ENCODE measurements at places on chromosomes 6 and 20.
A peak's percentile ranks its signal among the peaks of the same experiment; 100 is the strongest.

GRCh38 chr6:113909224-113909856 lies 52.2 kb downstream of the MARCKS start:
- peak; percentile 63 for DNase-seq

DNA sequence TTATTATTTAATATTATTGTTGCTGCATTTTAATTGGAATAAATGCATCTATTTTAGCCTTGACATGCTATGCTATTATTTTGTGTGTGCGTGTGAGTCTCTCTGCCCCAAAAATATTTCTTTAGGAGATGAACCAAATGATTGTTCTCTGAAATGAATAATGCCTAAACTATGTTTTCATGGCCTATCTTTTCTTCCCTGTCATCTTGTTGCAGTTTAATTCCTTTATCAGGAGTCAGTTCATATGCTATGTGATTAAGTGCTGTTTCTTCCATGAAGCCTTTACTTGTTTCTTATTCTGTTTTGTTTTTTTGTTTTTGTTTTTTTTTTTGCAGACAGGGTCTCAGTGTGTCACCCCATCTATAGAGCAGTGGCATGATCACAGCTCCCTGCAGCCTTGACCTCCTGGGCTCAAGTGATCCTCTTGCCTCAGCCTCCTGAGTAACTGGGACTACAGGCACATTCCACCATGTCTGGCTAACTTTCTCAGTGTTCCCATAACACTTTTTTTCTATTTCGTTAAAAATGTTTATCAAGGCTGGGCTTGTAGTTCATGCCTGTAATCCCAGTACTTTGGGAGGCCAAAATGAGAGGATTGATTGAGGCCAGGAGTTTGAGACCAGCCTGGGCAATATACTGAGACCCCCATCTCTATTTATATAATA lies 25.7 kb downstream of the TPX2 start:
- no peak for DNase-seq

GRCh38 chr20:35845561-35845960 lies 73.7 kb downstream of the PHF20 start:
- DNase-seq, result no peak

DNA sequence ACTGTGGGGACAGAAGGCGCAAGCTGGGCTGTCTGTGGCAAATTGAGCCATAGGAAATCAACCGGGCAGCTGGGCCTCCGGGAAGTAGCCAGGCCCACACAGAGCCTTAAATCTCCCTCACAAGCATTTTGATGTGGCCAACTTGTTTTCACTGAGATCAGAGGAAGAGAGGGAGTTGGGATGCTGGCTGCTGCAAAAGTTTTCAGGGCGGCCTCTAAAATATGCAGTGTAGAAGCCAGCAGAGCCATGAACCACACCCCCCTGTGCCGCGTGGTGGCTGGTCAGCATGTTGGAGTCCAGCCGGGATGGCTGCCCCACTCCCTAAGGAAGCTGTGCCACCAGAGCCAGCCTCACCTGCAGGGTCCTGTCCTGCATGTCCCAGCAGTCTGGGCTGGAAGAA lies 167.4 kb downstream of the CDC5L start:
- no peak for DNase-seq

DNA sequence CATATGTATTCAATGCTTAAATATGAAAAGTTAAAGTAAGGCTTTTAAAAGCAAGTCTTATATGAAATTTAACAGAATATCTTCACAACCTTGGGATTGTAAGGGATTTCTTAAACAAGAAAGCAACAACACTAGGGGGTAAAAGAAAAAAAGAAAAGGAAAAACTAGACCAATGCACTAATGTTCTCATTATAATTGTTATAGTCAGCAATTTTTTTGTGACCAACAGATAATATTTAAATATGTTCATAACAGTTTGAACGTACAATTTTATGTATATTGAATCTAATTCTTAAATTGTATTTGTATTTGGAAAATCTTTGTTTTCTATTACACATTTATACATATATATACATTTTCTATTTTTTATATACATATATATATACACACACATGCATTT lies 1397.8 kb upstream of the ADGRB3 start:
- DNase-seq, result no peak

- no peak for DNase-seq
Observed at GRCh38 chr6:14934013-14934412, 311.9 kb upstream of the JARID2 start.

- no peak for DNase-seq
Observed at GRCh38 chr6:1679031-1679687, 69.4 kb downstream of the FOXC1 start.

DNA sequence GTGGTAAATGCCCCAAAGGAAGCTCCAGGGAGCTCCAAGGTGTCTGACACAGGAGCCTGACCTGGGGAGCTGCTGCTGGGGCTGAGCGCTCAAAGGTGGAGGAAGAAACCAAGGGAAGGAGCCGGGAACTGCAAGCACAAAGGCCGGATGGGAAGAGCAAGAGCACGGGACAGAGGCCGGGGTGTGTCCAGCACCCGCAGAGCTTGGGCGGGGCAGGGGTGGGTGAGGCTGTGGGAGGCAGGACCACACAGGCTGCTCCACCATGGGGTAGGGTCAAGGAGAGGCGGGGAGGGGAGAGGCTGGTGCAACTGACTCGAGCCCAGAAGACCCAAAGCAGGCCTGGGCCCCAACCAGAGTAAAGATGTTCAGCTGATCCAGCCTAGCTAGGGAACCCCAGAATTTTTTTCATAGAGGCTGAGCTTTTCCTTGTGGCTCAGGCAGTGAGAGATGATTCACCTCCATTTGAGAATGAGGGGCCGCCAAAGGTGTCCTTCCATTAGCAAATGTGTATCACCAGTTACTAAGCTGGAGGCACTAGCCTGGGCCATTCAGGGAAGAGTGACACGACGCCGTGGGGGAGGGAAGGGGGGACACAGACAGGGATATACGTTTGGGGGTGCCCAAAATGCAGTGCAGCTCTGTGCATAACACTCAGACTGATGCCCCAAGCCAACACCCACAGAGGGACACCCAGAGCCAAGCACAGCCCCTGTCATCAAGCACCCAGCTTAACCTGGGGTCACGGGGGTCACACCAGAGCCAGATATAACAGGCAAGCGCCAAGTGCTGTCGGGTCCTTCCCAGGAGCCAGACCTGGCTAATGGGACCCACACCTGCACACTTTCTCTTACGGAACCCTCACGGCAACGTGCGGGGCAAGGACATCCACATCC lies 21.3 kb upstream of the TLDC2 start:
- DNase-seq, result no peak

GRCh38 chr20:47411161-47411560 lies 54.7 kb upstream of the ZMYND8 start:
- no peak for DNase-seq

DNA sequence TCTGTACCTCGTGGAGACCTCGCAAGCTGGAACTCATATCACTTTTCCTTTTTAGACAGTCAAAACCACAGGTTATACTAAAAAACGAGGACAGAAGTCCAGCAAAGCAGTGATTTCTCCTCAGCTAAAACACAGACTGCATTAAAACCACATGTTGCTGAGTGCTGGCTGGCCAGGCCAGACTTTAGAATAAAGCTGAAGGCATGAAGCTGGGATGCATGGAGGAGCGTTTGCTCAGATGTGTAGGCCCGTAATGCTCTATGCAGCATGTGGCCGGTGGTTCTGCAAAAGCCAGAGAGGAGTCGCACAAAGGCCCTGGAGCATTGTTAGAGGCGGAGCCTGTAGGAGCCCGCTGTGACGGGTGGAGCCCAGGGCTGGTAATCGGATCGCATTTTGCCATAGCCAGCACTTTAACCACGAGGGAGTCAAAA lies 83.6 kb downstream of the SMOC2 start:
- DNase-seq, result no peak

DNA sequence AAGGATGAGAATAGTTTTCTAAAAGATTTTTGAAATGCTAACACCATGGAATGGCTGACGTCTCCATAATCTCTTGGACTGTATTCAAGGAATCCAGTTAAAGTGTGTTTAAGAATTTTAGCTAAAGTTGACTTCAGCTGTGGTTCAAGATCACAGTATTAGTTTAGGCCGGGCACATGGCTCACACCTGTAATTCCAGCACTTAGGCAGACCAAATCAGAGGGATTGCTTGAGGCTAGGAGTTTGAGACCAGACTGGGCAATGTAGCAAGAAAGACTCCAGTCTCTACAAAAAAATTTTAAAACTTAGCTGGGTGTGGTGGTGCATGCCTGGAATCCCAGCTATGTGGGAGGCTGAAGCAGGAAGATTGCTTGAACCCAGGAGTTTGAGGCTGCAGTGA lies 68.2 kb downstream of the RFPL4B start:
- no peak for DNase-seq

DNA sequence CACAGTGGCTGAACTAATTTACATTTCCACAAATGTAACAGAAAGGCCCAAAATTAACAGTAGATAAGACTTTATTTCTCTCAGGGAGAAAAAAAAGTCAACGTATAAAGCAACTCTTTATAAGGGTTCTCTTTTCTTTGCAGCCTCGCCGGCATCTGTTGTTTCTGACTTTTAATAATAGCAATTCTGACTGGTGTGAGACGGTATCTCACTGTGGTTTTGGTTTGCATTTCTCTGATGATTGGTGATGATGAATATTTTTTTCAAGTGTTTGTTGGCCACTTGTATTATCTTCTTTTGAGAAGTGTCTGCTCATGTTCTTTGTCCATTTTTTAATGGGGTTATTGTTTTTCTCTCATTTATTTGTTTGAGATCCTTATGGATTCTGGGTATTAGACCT lies 27.2 kb upstream of the FKBP1A start:
- no peak for DNase-seq

GRCh38 chr6:30590509-30590908 lies 19.3 kb downstream of the ABCF1 start:
- no peak for DNase-seq

DNA sequence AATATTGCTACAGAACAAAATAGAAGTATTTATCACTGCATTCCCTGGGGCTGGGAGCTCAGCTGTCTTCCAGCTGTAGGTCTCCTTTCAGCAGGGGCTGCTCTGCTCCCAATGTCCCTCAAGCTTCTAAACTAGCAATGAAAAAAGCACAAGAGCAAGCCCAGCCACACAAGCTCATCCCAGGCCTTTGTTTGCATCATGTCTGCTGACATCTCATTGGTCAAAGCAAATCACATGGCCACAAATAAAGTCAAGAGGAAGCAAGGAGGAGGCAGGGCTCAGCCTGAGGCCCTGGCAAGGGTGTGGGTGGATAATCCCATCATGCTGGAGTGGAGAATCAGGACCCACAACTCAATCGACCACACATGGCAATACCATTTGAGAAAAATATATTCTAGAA lies 2.2 kb upstream of the BFSP1 start:
- peak; percentile 4 for DNase-seq

Measured in NCI-H1048 (cell line).